Tongue (tissue), 3 donors: ENCODE measurements at places on chromosomes 13 and 19.
A peak's percentile ranks its signal among the peaks of the same experiment; 100 is the strongest.

DNA sequence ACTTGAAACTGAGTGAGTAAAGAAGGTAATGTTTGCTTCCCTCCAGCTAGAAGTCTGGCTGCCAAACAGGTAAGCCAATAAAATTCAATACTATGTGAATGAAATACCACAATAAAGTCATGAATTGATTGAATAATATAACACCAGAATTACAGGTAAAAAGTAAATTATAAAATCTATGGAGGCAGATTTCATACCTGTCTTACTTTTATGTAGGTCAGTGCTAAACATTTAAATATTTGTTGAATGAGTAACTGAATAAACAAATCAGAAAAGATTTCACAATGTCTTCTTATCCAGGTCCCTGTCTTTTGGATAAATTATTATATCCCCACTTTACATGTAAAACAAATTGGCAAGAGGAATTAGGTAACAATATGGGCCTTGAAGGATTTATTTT is 62.7 kb downstream of the MICU2 start:
- DNase-seq, result no peak

GRCh38 chr19:7829166-7829520 is 875 bp upstream of the EVI5L start:
- DNase-seq, result no peak

GRCh38 chr13:79290595-79291244 is 115.3 kb downstream of the RBM26 start:
- DNase-seq, result no peak

- peak; percentile 54 for DNase-seq
These were observed 84.5 kb downstream of the MBNL2 start for GRCh38 chr13:97306645-97307044.

- DNase-seq, result no peak
These were observed 47.9 kb downstream of the COL4A1 start for GRCh38 chr13:110258876-110259631.

GRCh38 chr13:47433461-47434005 is 536.7 kb upstream of the HTR2A start:
- no peak for DNase-seq

GRCh38 chr13:112822851-112823250 is 133.0 kb downstream of the ATP11A start:
- no peak for DNase-seq

- no peak for DNase-seq
These were observed 20.1 kb upstream of the TFDP1 start for GRCh38 chr13:113564331-113565023.
